Head of caudate nucleus (tissue), 42 donors: ENCODE measurements at places on chromosomes 12 and 14.

DNA sequence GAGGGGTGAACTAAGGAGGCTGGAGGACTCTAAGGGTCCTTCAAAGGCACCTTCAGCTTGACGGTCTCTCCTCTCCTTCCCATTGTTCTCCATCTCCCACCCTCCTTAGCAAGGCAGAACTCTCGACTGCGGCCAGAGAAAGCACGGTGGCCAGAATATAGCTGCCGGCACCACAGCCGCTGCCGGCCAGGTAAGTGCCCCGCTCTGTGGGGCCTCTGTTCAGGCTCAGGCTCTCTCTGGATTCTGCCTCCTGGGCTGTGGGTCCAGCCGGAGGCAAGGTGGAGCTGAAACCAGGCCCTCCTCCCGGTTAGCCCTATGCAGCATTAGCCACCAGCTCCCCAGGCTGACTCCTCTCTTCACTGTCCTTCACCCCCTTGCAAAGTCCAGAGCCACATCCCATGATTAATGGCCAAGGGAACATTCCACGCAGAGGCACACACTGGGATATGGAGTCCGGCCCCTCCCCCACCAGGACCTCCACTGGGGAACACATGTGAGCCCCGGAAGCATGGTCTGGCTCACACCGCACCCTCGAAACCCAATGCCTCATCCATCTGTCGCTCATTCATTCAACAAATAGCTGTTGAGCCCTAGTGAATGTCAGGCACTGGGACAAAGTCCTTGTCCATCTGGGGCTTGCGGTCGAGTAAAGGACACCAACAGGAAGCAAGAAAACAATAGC is 25.2 kb downstream of the LTBP2 start:
- DNase-seq = no peak

DNA sequence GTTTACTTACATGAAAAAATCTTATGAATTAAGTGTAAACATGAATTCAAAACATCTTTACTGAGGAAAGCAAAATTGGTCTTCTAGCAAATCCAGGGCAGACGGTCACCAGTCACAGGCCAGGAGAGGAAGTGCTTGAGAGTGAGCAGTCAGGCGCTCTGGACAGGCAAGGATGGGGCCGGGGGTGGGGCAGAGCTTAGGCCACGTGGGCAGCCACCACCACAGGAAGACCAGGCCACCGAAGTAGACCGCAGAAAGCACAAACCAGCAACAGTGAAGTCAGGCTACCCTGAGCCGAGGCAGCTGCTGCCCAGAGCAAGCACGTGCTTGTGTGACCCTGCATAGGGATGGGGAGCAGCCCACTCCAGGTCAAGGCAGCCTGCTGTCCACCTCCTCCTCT is 33.5 kb downstream of the SLC6A12 start:
- no peak for DNase-seq

- DNase-seq = no peak
These were observed 1128.4 kb downstream of the BCL11B start for GRCh38 chr14:98143566-98143965.

- no peak for DNase-seq
These were observed 4.0 kb downstream of the KTN1 start for GRCh38 chr14:55583942-55584468.

DNA sequence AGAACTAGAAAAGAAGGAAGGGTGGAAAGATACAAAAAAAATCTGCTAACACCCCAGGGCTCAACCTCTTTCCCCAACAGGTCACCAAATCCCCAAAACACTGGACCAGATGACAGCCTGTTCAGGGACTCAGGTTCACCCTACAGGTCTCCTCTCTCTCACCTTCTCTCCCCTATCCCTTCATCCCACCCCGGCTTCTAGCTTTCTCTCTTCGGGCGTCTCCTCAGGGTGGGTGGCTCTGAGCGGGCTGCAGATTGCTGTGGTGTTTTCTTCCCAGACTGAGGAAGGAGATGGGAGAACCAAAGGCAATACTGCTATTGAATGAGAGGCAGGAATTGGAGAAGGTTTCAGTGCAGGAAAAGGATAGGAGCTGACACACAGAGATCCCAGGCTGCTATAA is 39.3 kb downstream of the ANO2 start:
- no peak for DNase-seq
